ENCODE measurements at places on chromosomes 13 and 19. TPM values are rescaled to one million over a fixed set of nuclear protein-coding genes. Genes with fewer than 3 reads are reported as not detected.

RNF225 gene
- total RNA-seq, result 3.8 TPM

NUDT15 gene
- 29.7 TPM for total RNA-seq

GIPC3 gene
- total RNA-seq, result not detected

KLK2 gene
- not detected for total RNA-seq

PRSS57 gene
- total RNA-seq, result not detected

GNG7 gene
- 0.09 TPM for total RNA-seq

GNG8 gene
- total RNA-seq, result not detected
